ENCODE measurements at places on chromosomes 7 and 10.

DNA sequence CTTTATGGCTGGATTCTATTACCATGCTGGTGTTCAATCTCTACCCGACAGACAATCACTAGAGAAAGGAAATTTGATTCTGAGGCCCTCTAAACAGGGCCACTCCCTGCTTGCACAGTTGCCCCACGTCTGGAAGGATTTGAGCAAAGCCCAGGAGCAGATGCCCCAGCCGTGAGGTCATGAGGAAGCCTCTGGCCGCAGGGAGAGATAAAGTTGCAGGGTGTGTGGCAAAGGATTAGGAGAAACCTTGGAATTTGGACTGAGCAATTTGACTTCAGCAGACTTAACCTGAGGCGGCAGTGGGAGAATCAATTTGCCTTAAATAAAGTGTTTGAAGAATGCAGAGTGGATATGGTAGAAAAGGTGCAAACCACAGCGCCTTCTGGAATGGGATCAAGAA lies 40.2 kb upstream of the KLF6 start:
- no peak for DNase-seq

DNA sequence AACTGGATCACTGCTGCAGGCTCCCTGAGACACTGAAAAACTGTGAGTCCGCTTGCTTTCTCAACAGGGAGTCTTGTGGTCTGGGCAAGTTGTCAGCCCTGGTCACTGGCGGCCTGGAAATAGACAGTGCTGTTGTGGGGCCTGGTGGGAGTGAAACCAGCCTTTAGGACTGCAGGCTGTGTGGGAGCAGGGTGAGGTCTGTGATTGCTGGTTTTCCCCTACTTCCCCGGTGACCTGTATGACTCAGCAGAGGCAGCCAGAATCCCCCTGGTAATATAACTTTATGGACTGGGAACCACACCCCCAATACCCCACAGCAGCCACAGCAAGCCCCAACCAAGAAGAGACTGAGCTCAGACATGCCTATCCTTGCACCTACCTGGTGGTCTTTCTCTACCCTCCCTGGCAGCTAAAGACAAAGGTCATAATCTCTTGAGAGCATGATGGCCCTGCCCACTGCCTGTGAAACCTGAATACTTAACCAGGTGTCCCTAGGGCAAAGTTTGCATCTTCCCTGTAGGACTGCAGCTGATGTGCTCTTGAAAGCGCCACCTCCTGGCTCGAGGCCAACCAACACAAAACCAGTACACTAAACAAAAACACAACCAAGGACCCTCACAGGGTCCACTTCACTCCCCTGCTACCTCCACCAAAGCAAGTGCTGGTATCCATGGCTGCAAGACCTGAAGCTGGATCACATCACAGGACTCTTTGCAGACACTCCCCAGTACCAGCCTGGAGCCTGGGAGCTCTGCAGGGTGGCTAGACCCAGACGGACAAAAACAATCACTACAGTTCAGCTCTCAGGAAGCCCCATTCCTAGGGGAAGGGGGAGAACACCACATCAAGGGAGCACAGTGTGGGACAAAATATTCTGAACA lies 7.2 kb upstream of the ADAM22 start:
- DNase-seq, result no peak

- DNase-seq, result no peak
Observed at GRCh38 chr10:109875828-109876821, 47.2 kb downstream of the XPNPEP1 start.

DNA sequence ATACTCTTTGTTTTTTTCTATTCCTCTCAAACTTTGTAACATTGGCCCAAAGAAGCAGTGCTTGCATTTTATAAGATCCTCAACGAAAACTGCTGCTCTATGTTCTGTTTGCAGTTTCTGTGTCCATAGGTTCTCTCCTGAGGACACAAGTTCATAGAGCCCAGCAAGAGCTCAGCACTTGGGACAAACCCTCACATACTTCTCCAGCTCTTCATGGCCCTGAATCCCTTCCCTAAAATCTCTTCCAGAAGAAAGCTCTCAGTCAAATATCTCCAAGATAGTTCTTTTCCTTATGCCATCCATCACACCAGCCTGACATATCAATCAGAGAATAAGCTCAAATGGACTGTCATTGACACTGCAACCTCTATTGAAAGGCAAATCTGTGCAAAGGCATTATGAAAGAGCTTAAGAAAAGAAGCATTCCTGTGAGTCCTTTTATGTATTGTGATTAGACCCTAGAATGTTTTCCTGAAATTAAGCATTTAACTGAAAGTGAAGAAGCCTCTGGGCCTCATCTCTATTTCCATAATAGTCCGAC lies 405.5 kb downstream of the ANKRD7 start:
- no peak for DNase-seq

- DNase-seq, result no peak
Observed at GRCh38 chr7:29337546-29338116, 143.1 kb downstream of the CHN2 start.

GRCh38 chr7:157684157-157684908 lies 347.5 kb downstream of the DNAJB6 start:
- DNase-seq, result no peak

DNA sequence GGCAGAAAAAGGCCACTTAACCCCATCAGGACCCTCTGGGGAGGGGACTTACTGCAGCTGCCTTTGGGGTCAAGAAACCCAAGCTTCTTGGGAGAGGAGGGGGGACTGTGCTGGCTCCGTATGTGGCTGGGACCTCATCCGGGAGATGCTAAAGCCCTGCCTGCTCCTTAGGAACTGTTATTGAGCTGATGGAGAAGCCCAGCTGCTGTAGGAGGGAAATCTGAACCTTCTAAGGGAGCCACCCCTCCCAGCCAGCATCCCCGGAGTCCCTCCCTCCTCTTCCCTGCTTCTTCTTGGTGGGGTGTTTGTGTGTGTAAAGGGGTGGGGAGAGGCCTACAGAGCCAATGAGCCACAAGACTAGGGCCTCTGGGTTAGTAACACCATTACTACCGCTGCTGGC lies 8.2 kb downstream of the KCNIP2 start:
- DNase-seq, result no peak

GRCh38 chr10:59668096-59668495 lies 41.6 kb downstream of the SLC16A9 start:
- DNase-seq, result no peak

DNA sequence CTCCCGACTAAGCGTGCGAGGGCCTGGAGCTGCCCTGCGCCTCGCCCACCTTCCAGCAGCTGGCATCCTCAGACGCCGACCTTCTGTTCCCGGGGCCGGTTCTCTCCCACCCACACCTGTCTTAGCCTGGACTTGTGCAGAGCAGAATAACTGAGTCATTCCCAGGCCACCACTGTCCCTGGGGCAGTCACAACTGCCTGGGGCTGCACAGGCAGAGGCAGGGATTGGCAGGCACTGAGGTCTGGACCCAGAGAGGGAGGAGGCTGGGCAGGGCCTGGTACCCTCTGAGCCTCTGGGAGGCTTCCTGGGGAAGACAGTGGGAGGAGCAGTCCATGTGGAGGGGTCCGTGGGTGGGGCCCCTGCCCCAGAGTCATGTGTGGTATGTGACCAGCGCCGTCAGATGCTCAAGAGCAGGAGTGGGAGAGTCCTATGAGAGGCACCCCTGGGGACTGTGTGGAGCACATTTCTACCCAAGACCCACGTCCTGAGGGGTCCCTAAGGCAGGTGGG lies 74.3 kb downstream of the NKX6-2 start:
- no peak for DNase-seq

DNA sequence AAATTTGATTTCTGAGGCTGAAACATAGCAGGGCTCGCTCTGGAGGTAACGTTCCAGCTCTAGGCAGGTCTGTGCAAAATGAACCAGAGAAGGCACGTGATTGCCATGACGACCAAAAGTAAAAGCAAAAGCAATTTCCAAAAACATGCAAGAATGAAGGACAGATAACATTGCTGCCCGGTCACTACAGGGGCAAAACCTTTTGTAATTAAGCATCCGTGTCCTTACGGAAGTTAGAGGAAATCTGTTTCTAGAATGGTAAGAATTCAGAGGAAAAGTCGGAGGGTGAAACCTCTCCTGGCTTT lies 2.9 kb downstream of the KLF6 start:
- no peak for DNase-seq

- no peak for DNase-seq
Observed at GRCh38 chr10:3734111-3734510, 50.9 kb downstream of the KLF6 start.

DNA sequence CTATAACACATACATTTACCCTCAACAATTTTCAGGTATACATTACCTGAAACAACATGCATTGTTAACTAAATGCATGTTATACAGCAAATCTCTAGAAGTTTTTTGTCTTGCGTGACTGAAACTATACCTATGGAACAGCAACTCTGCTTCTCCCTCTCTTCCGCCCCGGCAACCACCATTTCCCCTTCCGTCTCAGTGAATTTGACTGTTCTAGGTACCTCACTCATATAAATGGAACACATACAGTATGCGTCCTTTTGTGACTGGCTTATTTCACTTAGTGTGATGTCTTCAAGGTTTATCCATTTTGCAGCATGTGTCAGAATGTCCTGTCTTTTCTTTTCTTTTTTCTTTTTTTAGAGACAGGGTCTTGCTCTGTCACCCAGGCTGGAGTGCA lies 22.5 kb downstream of the CALHM2 start:
- DNase-seq, result no peak

- DNase-seq, result no peak
Observed at GRCh38 chr7:137760111-137760510, 86.7 kb downstream of the DGKI start.

DNA sequence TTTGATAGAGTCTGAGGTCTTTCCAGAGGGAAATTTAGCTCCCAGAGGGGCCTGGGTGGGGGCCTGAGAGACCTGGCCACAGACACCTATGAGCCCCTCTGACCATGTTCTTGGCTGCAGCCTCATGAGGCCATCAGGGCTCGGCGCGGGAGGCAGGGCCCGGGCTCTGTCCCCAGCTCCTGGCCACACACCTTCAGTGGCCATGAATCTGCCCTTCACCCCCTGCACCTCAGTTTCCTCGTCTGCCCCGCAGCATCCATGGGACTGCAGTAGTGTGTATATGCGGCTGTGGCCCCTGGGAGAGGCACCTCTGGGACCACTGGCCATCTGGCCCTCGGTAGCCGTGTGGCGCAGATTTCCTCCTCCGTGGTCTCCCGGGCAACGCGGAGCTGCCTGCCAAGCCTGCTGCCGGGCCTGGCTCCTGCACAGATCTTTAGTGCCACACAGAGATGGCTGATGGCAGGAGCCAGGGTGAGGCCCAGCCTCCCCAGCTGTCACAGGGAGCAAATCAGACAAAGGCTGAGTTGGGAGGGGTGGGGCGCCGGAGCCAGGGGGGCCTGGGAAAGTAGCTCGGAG lies 23.6 kb upstream of the ADCYAP1R1 start:
- DNase-seq, result no peak

DNA sequence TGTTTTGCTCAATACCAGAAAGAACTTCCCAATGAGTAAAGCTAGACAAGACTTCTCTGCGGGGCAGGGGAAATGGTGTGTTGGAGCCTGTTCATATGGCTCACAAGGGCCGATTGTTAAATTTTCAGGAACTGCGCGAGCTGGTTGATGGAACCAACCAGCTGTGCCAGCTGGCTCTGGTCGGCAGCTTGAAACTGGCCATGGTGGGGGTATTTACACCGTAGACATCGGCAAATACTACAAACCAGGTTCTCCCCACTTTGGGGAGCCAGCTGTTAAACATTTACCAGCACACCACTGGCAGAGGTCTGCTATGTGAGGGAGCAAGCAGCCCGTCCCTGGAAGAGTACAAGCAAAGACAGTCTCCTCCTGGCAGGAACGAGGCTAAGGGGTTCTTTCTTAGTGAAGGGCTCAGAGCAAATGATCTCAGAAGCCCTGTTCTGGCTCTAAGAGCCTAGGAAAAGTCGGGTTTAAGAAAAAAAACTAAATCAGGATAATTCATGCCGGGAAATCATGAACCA lies 8.8 kb upstream of the ZMIZ1 start:
- no peak for DNase-seq

DNA sequence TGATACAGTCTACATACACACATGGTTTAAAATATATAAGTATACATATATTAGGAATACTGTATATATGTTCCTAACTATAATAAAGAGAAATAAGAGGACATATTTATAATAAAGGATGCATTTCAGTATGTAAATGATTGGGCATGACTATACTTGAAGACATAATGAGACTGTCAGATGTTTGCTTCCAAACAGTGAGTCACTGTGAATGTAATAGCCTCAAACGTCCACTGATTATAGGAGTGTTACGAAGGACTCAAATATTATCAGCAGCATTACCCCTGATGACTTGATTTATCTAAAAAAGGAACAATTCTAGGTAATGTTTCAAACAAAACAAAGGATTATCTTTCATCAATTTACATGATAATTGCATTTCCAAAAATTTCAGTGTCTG lies 39.9 kb upstream of the NRBF2 start:
- no peak for DNase-seq

DNA sequence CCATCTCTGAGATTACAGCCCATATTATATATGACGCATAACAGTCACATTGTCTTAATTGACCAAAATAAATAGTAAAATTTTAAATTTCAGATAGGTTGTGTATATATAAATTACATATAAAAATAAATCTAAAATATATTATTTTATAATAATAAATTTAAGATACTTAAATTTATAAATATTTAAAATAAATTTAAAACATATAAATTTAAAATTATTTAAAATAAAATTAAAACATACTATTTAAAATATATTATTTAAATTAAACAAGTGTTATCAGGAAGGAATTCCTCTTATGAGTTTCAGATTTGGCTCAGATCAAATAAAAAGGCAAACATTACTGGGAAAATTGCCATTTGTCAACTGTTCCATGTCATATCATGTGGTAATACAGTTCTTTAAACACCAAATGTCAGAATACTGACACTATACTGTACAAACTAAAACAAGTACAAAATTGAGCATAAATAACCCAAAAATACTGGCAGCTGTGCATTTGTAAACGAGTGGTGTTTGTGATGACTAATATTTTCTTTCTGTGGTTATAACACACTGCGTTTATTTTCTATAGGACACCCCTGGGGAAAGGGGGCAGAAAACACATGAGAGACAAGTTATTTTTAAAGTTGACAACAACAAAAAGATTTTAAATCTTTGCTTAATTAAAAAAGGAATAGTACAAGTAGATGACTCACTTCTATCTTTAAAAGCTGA lies 71.3 kb upstream of the DGKB start:
- DNase-seq, result no peak

- DNase-seq, result no peak
Observed at GRCh38 chr10:124667425-124668345, 76.5 kb downstream of the FAM53B start.

DNA sequence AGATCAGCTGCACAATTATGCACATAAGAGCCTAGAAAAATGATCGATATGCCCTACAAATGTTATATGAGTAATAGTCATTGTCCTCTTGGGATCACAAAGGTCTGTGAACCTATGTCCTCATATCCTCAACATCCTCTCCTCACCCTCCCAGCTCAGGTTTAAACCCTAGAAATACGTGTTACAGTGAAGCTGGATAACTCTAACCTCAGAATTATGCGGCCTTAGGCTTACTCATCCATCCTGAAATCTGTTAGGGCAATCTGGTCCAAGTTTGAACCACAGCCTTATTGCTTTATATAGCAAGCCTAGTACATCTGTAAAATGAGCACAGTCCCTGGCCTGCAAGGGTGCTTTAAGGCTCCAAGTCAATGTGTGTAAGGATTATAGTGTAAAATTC lies 84.2 kb upstream of the FRMD4A start:
- no peak for DNase-seq
